ENCODE measurements at places on chromosomes 2 and 18.
A peak's percentile ranks its signal among the peaks of the same experiment; 100 is the strongest.

GRCh38 chr2:25215948-25216679 lies 47.7 kb upstream of the POMC start:
- no peak for DNase-seq

GRCh38 chr2:174561972-174562370 lies 35.6 kb downstream of the WIPF1 start:
- DNase-seq = peak; percentile 9

DNA sequence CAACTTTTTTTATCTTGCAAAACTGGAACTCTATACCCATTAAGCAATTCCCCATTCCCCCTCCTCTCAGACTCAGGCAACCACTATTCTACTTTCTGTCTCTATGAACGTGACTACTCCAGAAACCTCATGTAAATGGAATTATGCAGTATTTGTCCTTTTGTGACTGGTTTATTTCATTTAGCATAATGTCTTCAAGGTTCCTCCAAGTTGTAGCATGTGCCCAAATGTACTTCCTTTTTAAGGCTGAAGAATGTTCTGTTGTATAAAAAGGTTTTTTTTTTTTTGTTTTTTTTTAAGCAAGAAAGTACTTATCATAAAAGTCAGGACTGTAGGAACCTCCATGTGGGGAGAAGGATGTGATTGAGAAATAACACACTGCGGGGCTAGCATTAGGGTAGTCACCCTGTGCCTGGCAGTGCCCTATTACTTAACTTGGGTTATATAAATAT lies 262.9 kb upstream of the FBXO11 start:
- no peak for DNase-seq

GRCh38 chr2:137892739-137893138 lies 71.5 kb upstream of the HNMT start:
- no peak for DNase-seq

- DNase-seq = no peak
Measured at GRCh38 chr2:17594533-17595401, 54.3 kb downstream of the VSNL1 start.

DNA sequence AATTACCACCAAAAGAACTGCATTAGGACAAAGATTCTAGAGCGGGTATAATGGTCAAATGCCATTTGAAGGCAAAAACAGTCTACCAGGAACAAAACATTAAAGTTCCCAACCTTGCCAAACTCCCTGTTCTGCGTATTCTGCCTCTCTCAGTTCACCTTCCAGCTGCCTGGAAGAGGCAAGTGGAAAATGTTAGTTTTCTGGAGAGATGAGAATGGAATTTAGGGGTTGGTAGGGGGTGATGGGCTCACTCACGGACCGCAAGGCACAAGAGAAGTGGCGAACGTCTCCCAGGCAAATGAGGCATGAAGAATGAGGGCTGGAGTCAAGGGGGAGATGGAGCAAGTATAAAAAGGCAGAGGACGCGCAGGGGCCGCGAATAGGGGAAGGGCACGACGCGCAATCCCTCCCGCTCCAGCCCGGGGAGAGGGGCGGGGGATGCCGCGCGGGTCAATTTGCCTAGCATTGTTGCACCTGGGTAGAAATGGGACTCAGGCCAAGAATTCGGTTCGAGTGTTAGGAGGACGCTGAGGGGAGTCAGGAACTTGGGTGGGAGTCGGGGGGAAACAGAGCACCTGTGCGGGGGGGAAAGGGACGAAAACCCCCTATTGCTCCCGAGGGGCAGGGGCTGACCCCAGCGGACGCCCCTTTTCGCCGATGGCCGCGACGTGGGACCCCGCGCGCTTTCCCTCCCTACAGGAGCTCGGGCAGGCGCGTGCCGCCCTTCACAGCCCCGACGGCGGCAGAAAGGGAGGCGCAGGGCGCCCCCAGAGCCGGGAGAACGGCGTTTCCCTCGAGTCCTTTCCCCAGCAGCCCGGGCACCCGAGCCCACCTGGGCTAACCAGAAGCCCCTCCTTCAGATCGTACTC lies 573 bp downstream of the PAIP2B start:
- DNase-seq = peak; percentile 44

GRCh38 chr2:197137231-197137630 lies 173.3 kb downstream of the ANKRD44 start:
- DNase-seq = no peak

GRCh38 chr2:16173893-16174692 lies 233.7 kb downstream of the MYCN start:
- DNase-seq = no peak

DNA sequence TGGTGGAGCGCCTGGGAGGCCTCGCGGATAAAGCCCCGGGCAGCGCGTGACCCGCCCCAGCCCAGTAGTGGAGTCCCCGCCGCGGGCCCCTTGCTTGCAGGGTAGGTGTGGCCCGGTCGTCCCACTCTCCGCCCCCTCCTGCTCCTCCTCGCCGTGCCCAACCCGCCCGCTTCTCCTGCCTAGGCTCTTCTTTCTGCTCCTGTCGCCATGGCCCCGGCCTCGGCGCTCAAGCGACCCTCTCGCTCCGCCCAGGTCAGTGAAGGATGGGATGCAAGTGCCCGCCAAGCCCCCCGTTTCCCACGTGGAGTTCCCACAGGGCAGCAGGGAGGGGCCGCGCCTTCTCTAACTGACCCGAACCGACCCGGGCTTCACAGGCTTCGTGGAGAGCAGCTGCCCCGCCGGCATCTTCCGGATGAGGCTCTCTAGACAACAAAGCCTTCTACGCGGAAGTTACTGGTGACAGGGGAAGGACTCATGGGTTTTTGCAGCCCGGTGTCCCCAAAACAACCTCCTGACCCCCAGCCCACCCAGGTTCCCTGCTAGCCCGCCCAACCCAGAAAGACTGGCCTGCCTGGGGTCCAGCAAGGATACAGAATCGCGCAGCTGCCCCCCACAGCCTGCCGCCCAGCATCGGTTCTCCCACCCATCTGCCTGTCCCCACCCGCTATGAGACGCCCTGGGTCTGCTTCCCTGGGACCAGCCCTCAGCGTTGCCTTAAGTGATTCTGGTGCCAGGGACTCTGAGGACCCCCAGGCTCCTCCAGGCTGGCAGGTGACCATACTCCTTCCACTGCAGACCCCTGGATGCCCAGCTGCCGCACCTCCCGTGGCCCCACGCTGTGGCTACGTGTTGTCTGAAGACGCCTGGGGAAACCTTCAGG lies 32.8 kb downstream of the TTC32 start:
- DNase-seq = no peak

DNA sequence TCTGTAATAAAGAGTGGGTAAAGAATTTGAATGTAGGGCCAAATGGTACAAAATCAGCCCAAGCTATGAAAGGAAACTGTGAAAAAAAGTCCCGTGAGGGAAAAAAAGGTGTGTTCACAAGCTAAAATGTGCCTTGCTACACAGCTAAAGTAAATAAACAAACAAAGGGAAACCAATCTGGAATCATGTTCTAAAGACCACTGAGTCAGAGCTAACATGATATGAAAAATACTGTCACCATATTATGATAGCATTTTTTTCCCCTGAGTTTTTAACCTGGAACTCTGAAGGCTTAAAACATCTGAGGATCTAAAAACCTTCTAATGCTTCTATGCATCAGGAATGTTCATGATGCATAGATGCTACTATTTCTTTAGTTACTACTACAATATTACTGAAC lies 58.8 kb downstream of the SCN1A start:
- DNase-seq = no peak

- DNase-seq = no peak
Measured at GRCh38 chr18:34695310-34695709, 14.8 kb upstream of the DTNA start.

DNA sequence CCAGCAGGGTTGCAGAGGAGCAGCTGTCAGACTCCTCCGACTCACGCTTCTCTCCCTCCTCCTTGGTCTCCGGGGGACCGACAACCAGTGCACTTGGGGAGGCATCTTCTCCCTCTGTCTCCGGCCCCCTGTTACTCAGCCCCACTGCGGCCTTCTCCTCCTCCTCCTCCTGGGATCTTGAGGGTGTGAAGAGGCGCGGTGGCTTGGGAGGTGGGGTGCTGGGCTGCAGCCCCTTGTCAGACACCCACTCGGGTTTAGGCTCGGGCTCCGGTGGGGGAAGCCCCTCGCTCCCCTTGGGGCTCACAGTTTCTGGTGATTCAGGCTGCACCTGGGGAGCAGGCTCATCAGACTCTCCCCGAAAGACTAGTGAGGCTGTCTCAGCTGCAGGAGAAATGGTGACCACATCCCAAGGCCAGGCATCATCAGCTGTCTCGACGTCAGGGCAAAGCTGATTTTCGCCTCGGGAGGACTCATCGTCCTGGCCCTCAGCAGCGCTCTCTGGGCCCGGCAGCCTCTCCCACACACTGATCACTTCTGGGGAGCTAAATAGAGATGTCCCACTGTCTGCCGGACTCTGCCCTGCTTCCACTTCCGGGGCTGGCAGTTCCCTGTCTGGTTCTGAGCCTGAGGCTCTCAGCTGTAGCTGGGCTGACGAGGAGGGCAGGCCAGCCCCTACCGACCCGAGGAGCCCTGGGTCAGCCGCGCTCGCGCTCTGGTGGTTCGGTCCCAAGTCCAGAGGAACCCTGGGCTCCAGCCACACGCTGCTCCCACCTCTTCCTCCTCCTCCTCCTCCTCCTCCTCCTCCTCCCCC lies 9.0 kb upstream of the SFXN5 start:
- no peak for DNase-seq

DNA sequence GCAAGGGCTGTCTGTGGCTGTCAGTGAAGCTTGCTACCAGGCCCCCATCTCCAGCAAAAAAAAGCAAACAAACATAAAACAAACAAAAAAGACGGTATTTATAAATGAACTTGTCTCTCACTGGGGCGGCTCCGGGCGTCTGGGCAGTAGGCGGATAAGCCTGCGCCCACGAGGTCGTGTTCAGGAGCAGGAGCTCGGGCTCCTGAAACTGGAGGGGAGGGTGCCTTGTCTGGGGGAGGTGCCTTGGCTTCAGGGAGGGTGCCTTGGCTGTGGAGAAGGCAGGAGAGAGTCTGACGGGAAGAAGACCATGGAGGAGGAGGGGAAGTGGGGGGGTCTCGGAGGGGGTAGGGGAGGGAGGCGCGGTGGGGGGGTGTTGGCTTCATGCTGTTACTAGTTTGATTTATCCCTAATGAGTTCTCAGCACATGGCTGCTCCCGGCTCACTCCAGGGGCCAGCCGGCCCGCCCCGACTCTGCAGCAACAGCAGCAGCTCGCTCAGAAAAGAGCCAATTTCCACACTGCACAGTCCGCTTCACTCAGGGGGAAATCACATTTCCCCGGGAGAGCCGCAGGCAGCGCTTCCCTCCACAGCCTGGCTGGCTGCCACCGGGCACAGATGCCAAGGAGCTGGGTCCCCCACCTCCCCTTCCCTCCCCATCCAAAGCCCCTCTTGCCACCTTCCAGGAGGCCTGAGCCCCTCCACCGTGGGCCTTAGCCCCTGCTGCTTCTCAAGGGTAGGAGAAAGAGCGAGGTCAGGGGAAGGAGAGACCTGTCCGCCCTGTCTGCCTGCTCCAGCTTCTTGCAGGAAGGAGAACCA lies 38.7 kb downstream of the PSD4 start:
- DNase-seq = no peak

- DNase-seq = no peak
Measured at GRCh38 chr2:160652236-160652635, 158.6 kb upstream of the RBMS1 start.

GRCh38 chr2:134337631-134338030 lies 83.8 kb downstream of the MGAT5 start:
- DNase-seq = no peak

- DNase-seq = no peak
Measured at GRCh38 chr2:62189196-62189595, 6.7 kb upstream of the B3GNT2 start.

- DNase-seq = no peak
Measured at GRCh38 chr18:10419420-10420103, 34.9 kb upstream of the APCDD1 start.

- DNase-seq = no peak
Measured at GRCh38 chr18:77140030-77140429, 7.4 kb upstream of the MBP start.

GRCh38 chr18:71028285-71028762 lies 739.5 kb downstream of the SOCS6 start:
- DNase-seq = no peak

- DNase-seq = no peak
Measured at GRCh38 chr2:117931978-117932377, 81.9 kb downstream of the CCDC93 start.

- peak; percentile 3 for DNase-seq
Measured at GRCh38 chr2:79373358-79374130, 139.3 kb upstream of the CTNNA2 start.

GRCh38 chr2:68031043-68031442 lies 31.8 kb downstream of the C1D start:
- no peak for DNase-seq

- DNase-seq = no peak
Measured at GRCh38 chr2:62550461-62550860, 44.5 kb upstream of the TMEM17 start.

DNA sequence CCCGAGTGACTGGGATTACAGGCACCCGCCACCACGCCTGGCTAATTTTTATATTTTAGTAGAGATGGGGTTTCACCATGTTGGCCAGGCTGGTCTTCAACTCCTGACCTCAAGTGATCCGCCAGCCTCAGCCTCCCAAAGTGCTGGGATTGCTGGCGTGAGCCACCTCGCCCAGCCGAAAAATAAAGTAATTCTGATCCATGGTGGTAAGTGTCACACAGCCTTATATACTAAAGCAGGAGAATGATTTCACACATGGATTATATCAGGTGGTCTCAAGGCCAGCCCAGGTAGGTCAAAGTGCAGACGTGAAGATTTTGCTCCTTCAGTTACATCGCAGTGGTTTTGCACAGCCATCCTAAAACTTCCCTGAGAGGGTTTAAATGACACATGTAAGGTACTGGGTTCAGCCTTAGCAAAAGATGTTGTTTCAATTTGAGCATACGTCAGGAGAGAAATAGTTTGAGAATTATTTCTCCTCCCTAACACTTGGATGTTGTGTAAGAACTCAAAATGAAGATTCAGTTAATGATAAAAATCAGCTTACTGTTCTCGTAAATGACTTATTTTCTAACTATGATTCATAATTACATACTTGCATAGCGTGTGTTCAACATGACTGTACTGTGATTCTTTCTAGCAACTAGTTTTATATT lies 93.0 kb upstream of the SLC39A10 start:
- no peak for DNase-seq

DNA sequence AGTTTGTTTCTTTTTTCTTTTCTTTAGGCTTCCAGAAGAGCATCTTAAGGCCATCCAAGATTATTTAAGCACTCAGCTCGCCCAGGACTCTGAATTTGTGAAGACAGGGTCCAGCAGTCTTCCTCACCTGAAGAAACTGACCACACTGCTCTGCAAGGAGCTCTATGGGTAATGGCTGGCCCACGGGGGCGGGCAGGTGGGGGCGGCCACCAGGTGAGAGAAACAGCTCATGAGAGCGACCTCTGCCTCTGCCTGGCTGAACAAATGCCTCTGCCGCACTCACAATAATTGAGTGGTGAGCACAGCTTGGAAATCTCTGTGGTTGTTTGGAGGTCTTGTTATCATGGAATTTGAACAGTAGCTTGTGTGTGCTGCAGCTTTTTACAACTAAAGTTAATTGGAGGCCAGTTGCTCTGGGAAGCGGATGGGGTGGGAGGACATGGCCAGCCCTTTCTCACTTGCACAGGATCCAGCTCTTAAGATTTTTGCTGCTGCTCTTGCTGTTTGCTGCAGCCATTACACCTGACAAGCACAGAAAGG lies 70.4 kb downstream of the INPP5D start:
- DNase-seq = no peak
